ENCODE measurements at places on chromosomes 4 and X.

DNA sequence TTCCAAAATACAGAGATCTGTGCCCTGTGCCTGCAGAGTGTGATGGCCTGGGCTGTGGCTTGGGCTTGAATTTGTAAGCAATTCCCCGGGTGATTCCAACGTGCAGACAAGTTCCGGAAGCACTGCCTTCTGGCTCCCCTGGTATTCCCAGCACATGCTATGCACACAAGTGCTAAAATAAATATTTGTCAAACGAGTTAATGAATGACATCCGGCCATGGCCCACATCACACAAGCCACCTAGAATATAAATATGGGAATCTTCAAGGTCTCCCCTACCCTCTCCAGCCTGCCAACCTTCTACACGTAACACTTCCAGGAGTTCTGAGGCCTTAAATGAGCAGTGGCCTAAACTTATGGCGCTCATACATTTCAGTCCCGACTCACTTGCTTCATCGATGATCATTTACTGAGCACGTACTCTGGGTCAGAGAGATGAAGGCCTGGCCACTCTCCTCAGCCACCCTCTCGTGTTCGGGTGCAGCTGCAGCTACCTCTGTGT, 21.3 kb downstream of the DCTD start:
- DNase-seq = no peak

DNA sequence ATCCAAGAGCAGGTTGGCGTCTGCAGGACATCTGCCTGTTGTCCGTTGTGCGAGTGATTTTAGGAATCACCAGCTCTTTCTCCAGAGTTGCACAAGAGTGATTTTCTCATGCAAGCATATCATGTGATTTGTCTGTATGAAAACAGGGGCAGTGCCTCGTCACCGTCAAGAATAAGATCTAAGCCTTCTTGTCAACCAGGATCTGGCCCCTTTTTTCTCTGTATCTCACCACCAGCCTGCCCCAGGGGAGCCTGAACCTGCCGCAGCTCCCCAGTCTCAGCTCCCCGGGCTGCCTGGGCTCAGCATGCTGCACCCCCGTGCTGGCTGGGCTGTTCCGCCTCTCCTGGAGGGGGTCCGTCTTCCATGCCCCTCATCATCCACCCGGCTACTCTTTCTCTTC, 90.5 kb downstream of the STOX2 start:
- peak; percentile 60 for DNase-seq

DNA sequence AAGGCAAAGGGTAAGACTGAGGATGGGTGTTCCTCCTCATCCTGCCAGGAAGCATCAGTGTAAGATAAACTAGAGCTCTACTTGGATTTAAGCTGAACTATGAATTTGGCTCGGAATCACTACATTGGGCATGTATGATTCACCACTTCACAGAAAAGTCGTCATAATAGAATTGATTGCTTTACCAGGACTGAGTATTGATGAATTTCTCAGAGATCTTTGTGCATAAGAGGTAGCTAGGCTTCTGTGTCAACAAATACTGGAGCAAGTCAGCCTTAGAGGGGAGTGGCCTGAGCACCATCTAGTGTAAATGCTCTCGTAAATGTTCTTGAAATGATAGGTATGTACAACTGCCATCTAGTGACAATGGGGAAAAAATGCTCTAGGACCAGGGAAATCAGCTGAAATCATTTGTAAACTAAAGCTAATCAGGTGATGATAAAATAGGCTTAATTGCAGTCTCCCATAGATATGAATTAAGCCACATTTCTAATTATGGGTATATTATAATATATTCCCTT, 309.5 kb upstream of the FMR1 start:
- no peak for DNase-seq

GRCh38 chr4:154560824-154561231, 2.0 kb upstream of the FGB start:
- DNase-seq = no peak

DNA sequence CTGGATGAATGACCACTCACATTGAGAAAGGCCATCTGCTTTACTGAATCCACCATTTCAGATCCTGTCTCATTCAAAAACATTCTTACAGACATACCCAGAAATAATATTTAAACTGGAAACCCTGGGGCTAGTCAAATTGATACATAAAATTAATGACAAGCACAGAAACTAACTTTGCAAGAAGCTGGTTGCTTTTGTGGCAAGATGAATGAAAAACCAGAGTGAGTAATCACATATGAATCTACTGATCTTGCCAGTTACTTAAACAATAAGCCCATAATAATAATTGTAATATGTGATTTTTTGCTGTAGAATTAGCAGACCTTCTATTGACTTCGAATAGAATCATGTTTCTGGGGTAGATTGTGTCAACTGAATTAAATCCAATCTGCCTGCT, 235.1 kb downstream of the PPARGC1A start:
- no peak for DNase-seq

GRCh38 chrX:47628982-47629381, 748 bp downstream of the CFP start:
- DNase-seq = peak; percentile 23

- DNase-seq = no peak
Measured at GRCh38 chr4:185018834-185019455, 655 bp downstream of the HELT start.

GRCh38 chr4:86014599-86014998, 345.3 kb downstream of the MAPK10 start:
- no peak for DNase-seq

DNA sequence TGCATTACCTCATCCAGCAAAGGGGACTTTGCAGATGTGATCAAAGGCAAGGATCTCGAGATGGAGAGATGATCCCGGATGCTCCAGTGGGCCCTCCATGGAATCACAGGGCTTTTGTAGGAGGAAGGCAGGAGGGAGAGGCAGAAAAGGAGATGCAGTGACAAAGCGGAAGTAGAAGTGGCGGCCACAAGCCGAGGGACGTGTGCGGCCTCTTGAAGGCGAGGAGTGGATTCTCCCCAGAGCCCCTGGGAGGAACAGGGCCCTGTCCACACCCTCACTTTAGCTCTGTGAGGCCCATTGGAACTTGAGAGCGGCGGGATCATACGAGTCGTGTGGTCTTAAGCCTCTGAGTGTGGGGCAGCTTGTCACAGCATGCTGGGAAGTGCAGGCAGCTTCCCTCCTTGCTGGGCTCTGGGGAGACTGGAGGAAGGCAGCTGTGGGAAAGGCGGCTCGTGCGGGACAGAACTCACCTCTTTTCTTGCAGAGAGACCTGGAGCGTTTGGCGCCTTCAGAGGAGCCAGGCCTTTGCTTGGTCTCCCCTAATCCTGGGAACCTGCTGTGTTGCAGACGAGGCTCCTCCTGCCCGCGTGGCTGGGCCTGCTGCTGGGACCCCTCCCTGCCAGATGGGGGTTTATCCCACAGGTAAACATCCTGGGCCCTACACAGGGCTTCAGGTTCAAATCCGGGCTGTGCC, 10.2 kb downstream of the SH3TC1 start:
- DNase-seq = peak; percentile 50

DNA sequence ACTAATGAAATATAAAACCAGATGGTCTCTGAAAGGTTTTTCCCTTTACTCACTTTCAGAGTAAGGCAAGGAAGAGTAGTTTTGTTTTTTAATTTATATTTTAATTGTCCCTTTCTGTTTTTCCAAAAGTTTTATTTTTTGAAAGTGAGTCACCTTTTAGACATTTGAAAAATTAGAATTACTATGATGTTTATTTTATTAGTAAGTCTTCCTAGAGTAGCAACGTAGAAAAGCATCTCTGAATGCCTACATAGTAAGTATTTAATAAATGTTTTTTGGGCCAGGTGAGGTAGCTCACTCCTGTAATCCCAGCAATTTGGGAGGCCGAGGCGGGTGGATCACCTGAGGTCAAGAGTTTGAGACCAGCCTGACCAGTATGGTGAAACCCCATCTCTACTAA, 51.1 kb downstream of the TET2 start:
- no peak for DNase-seq

- no peak for DNase-seq
Measured at GRCh38 chrX:132749406-132749805, 209.0 kb downstream of the HS6ST2 start.

GRCh38 chr4:136302566-136302965, 1229.7 kb downstream of the PCDH18 start:
- no peak for DNase-seq

GRCh38 chrX:288561-288991, 7.4 kb downstream of the PLCXD1 start:
- DNase-seq = no peak

- DNase-seq = no peak
Measured at GRCh38 chr4:173504181-173504503, 25.9 kb downstream of the HAND2 start.

DNA sequence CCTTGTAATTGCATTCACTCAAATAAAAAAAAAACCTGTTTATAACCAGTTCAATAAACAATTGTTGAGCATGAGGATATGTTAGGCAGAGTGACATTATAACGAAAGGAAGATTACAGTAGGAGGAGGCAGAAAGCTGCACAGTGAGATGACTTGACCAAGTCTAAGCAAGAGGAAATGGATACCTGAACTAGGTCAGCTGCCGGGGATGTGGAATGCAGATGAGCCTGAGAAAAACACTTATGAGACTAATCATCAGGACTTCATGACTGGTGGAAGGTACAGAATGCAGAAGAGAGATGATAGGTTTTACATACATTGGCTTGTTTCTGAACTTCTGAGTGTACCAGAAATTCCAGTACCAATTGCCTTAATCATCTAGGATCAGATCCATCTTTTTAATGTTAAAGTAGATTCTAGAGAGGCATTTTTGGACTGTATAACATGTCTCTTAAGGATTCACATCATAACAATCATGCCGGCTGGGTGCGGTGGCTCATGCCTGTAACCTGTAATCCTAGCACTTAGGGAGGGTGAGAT, 208.1 kb upstream of the PPP3CA start:
- no peak for DNase-seq

DNA sequence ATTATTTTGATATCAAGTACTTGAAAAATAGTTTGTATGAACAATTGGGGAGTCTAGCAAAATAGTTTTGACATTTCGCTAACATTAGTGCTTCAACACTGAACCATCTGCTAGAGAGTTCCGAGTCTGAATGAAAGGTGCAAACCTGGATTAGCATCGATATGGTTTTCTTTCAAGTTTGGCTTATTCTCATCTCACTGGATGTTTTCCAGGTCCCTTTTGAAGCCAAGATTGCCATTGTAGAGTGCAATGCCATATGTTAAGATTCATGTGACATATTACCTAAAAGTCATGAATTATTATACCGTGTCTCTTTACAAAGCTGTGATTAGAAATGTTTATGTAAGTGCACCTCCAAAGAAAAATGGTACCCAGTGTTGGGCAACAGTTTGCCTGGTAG, 36.8 kb upstream of the NAA11 start:
- no peak for DNase-seq

- DNase-seq = no peak
Measured at GRCh38 chr4:111274486-111274885, 651.6 kb upstream of the PITX2 start.

DNA sequence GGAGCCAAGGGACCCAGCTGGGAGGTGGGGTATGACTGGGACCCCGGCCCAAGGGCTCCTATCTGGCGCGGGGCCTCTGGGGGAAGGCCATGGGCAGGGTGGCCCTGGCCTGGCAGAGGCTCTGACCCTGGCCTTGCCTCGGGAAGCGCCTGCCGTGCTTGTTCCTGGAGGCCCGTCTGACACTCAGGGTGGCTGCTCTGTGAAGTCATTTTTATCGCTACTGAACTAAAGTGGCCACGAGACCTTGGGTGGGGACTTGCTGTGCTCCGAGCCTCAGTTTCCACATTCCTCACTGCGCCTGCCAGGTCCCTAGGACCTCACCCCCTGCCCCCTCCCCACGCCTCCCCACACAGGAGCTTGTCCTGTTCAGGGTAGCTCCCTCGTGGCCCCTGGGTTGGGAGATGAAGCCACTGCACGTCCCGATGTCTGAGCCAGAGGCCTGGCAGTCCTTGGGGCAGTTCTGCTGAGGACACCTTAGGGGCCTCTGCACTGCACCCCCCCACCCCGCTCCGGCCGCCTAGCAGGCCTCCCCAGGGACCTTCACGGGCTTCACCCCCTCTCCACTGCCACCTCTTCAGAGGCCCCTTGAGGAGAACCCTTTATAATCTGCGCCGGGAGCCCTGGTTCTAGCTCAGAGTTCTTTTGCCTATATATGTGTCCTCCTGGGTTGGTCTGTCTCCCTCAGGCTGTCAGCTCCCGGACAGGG, 639 bp upstream of the SORCS2 start:
- DNase-seq = no peak

DNA sequence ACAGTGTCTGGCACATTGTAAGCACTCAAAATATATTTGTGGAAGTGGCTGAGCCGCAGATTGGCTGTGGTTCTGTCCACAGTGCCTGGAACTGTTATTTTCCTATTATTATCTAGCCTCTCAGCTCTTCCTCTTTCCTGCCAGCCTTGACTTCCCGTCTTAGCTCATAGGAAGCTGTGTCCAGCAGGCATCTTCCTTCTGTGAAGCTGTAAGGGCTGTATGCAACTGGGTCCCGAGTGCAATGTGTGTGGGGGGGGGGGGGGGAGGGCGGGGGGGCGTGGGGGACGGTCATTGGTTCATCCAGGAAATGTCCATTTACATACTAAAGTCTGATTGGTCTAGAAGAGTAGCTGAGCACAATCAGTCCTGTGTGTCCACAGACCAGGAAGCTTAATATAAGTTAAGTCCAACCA, 210.7 kb downstream of the PDGFRA start:
- peak; percentile 59 for DNase-seq

GRCh38 chrX:88424071-88424470, 323.0 kb upstream of the CPXCR1 start:
- DNase-seq = no peak

DNA sequence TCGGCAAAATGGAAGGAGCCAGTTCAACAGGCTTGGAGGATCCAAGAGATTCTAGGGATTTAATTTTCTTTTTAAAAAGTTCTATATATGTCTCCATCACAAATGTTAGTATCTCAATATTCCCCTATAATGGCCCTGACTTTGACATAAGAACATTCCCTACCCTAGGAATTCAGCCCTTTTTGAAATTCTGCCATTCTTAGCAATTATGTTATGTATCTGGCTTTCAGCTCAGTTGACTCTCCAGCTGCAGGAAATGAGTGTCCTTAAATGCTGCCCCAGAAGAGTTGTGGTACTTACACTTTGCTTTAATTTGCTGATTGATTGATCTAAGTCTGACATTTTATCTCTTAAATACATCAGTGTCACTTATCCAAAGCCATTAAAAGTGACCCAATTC, 1454.3 kb downstream of the FSTL5 start:
- DNase-seq = no peak

DNA sequence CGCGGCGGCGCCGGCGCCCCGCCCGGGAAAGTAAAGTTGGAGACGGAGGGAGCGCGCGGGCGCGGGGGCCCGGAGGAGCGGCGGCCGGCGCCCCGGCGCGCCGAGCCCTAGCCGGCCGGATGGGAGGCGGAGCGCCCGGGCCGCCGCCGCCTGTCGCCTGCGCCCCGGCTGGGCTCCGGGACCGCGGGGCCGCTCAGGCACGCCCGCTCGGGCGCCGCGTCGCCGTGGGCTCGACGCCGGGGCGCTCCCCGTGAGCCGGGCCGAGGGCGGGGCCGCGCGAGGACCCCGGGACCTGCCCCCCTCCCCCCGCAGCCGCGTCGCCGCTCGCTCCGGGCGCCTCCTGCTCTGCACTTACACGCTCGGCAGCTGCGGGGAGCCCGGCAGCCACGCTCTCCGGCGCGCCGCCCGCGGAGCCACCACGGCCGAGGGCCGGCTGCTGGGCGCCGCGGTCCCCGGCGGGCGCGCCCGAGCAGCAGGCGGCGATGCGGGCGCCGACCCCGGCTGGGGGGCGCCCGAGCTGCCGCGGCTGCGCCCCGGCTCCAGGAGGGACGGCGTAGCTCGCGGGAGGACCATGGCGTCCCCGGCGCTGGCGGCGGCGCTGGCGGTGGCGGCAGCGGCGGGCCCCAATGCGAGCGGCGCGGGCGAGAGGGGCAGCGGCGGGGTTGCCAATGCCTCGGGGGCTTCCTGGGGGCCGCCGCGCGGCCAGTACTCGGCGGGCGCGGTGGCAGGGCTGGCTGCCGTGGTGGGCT, at the start of gene ADRA2C:
TSS of gene ADRA2C (plus strand) at position 350 of the 749 bp plus-strand sequence. CDS start at position 572, 222 bp downstream.
- DNase-seq = no peak
